ENCODE measurements at places on chromosomes 6 and 20.

DNA sequence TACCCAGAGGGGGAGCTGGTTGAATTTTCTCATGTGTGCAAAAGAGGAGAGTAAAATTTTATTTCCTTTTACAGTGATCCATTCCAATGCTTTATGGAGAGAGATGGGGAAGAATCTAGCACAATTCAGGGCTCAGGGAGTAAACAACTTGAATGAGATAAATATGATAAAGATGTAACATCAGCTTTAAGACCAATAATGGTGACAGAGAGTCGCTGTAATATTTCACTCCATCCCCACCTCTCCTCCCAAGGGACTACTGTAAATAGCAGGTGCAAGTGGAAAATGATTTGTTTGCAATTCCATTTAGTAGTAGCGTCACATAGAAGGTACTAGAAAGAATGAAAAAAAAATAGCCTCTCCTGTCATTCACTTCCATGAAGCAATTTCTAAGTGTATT is 4.8 kb downstream of the CRISP3 start:
- no peak for DNase-seq

GRCh38 chr6:8059129-8059528 is 5.1 kb downstream of the BLOC1S5 start:
- no peak for DNase-seq

DNA sequence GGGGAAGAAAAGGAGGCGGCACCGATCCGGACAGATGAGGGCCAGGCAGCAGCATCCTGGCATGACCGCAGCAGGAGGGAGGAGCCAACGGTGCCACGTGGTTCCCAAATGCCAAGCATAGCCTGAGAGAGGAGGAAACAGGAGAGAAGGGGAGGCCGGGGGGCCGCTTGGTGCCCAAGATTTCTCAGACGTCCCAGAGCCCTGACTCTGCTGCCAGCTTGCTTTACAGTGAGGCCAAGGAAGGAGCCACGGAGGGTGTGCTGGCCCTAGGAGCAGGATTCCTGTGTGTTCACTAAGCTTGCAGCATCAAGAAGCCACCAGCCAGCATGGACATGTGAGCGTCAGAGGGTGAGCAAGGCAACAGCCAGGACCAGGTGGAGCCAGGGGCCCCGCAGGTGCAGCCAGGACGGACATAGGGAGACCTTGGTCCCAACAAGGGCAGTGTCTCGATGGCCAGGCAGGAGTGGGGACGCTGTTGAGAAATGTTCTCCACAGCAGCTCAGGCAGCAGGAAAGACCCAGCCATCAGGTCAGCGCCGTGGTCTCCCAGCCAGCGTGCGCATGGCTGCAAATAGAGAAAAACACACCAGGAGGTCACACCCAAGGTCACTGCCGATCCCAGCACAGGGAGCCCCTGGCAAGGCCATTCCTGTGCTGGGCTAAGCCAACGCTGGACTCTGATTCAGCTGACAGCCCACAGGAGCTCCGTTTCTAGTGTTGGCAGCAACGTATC is 143.7 kb downstream of the DLL1 start:
- DNase-seq = no peak

GRCh38 chr6:137764464-137764863 is 102.6 kb upstream of the TNFAIP3 start:
- no peak for DNase-seq

DNA sequence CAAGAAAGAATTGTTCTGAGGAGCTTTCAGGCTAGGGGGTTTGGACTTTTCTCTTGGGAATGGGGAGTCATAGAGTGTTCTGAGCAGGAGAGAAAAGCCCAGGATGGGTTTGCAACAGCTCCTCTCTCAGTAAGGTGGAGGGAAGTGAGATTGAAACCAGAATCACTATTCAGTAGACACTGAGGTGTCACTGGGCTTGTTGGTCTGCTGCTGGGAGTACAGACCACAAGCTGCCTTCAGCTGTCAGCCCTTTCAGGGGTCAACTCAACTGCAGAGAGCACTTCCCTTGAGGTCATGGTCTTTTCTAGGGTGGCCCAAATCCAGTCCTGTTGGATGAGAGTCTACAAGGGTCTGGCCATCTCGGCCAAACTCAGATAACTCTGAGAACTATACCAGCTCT is 12.9 kb upstream of the FOXA2 start:
- no peak for DNase-seq

DNA sequence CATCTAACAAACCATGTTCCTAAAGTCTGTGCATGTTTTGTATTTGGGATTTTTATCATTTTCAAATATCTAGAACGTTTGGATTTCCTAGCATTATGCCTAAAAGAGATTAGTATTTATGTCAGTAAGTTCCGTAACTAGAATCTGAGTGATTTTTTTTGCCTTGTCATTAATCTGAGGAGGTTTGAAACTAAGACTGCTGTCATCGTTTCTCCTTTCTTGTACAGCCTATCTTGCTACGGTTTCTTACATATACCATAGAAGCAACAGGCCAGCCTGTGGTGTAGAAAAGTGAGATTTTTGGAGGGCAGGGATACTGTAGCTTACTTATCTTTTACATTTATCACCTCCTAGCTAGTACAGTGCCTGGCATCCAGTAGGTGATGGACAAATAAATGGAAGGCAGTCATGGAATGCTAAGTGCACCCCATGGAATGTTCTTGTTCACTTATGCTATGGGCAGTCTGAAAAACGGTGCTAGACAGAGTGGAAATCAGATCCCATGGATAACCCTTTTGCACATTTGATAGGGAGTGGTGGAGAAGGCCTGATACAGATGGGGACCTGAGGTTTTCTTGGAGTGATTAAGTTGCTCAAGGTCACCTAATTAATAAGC is 93.9 kb downstream of the ARID1B start:
- no peak for DNase-seq

- DNase-seq = no peak
These were observed 23.7 kb downstream of the NCOA7 start for GRCh38 chr6:125814481-125814880.

DNA sequence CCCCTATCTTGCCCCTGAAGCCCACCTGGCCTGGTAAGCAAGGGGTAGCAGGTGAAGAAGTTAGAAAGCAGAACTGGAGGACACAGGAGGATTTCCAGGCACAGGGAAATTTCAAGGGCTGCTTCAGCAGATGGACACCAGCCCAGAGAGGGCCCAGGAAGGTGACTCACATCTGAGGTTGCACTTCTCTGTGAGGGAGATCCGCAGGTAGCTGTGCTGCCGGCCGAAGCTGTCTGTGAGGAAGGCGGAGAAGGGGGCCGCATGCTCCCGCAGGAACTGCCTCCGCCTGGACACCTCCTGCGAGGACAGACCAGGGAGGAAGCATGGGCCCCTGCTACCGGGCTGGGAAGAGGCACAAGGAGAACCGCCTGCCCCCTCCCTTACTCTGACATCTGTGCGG is 7.1 kb downstream of the MOCS1 start:
- no peak for DNase-seq

DNA sequence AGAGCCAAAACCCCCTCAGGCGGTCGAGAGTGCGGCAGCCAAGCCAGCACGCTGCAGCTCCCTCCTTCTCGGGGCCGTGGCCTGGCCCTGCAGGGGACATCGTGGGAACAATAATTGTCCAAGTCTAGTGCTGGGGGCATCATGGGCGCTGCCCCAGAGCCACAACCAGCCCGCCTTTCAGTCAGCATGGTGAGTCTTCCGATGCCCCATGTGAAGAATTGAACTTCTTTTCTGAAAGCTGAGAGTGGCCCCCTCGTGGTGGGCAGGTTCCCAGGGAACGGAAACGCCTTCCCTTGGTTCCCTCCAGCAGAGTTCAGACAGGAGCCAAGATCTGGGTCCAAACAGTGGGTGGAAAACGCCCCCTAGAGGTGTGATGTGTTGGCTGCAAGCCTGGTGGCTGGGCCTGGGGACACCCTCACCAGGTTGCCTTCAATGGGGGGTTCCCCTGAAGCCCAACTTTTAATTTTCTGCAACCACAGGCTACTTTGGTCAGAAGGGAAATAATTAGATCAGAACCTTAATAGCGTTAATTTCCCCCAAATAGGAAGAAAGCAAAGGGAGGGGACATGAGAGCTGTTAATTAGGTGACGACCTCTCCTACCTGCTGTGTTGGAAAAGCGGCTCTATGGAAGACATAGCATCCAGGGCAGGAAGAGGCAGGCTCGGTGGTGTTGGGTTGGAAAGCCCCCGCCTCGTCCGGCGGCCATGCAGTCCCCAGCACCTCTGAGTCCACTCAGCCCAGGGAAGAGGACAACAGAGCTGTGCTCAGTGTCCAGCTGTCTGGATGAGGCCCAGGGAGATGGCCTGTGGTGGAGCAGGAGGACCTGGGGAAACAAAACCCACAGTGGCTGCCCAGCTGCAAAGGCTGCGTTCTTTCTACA is 4.7 kb upstream of the MRGBP start:
- DNase-seq = peak; percentile 47

DNA sequence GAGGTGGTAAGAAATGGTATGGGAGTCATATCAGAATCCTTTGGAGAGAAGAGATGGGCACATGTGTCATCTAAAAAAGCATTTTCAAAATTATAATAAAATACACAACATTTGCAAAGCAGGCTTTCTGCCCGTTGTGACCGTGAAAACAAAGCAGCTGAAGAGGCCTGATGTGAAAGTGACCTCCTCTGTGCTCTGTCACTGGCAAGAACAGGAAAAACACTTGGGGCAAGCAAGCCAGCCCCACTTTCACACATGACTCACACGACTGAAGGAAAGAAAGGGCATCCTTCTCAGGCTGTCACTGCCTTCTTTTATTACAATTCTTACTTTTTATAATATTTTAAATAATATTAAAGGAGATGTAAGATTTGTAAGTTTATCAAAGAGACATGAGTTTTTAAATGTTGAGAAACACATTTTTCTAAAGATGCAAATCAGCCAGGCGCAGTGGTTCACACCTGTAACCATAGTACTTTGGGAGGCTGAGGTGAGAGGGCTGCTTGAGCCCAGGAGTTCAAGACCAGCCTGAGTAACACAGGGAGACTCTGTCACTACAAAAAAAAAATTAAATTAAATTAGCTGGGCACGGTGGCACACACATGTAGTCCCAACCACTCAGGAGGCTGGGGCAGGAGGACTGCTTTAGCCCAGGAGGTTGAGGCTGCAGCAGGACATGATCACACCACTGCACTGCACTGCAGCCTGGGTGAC is 143.7 kb downstream of the BTBD9 start:
- DNase-seq = no peak

- no peak for DNase-seq
These were observed 316.7 kb upstream of the TBX18 start for GRCh38 chr6:85081102-85081501.

DNA sequence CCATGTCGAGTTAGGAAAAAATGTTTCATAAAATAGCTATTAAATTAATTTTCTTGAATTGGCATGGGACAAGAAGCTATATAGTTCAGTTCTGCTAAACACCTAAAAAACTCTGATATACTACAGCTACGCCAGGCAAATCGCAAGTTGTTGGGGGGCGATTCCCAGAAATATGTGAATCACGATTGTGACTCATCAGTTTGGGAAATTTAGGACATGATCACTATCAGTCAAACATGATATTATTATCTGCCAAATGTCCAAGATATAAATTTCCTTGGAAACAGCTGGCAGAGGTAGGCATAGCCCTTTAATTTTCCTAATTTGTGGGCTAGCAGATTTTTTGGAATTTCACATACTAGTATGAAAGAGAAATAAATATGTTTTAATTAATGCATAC is 123.6 kb downstream of the ATXN1 start:
- DNase-seq = no peak

- DNase-seq = no peak
These were observed 152.7 kb downstream of the CD83 start for GRCh38 chr6:14270142-14270893.

- DNase-seq = no peak
These were observed 101.4 kb upstream of the PTPN1 start for GRCh38 chr20:50408526-50409364.
